Epithelial cell of proximal tubule (primary cell): ENCODE measurements at places on chromosomes 5 and 9.
A peak's percentile ranks its signal among the peaks of the same experiment; 100 is the strongest.

DNA sequence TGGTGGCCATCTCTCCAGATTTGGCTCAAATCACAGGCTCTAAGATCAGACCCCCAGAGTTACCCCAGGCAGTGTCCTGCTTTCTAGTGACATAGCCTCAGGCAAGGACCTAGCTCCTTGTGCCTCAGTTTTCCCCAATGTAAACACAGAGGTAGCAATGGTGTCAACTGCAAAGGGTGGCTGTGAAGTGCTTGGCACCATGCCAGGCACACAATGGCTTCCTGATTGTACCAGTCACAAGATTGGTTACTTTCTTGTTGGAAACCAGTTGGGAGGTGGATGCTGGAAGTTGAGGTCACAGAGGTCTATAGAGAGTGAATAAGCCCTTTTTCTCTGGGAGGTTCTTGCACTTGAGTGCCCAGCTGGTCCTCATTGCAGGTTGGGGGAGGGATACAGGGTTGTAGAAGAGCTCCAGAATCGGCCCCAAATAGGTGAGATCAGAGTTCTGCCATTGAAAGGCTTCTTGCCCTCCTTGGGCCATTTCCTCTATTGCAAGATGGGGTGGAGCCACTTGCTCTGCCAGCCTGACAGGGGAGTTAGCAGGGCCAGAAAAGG lies 2.3 kb downstream of the STKLD1 start:
- DNase-seq, result no peak

- DNase-seq, result no peak
Measured at GRCh38 chr9:3473405-3473804, 52.4 kb downstream of the RFX3 start.

DNA sequence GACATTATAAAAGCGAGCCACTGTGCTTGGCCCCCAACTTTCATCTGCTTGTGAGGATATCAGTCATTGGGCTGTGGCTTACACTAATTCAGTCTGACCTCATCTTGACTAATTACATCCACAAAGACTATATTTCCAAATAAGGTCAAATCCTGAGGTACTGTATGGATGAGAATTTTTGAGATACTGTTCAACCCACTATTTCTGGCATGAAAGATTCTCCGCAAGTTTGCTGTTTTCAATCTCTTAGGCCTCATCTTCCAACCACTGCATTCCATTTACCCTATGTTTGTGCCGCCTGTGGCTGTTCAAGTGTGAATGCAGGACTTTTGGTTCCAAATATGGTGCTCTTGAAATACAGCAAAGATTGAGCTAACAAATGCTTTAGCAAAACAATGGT lies 400.9 kb upstream of the SGCD start:
- DNase-seq, result no peak

DNA sequence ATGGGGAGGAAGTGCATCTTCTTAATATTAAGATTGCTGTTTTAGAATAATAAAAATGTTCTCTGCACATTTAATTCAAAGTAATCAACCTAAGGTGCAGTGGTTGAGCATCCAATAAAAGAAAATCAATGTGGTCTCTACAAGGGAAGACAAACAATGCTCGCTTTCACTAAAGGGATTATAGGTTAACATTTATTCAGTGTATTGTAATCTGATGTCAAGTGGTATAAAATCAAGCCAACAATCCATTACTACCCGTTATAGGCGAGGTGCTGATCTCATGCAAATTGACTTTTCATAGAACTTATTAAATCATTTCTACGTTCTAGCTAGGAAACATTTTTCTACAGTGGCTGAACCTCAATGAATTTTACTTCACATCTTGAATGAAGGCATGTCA lies 773.9 kb downstream of the NR2F1-AS1 start:
- no peak for DNase-seq

- DNase-seq, result peak; percentile 83
Measured at GRCh38 chr9:107367727-107368502, 84.8 kb downstream of the RAD23B start.

GRCh38 chr5:158436271-158437065 lies 577.5 kb upstream of the CLINT1 start:
- no peak for DNase-seq

GRCh38 chr9:127525401-127526188 lies 74.3 kb downstream of the LRSAM1 start:
- no peak for DNase-seq

DNA sequence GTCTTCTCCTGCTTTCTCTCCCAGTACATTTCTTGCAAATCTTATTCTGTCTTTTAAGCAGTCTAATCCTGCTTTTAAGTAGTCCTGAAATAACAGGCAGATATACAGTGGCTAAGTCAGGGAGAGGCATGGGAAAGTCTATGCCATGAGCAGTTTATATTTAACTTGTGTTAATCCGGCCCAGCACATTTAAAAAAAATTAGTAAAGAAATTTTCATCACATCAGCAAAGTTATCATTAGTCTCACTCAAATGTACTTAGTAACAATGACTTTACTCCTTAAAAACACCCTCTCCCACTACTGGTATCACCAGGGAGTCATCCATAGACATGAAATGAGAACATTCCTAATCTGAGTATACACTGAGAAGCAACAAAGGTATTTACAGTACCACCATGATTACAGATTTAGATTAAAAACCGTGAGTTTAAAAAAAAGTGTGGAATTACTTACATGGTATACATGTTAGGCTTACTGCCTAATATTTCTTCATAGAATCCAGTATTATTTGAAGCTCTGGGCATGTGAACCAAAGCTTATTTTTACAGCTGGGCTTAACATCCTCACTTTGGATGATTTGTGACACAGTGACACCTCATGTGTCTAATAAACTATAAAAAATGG lies 75.9 kb upstream of the DAB2 start:
- no peak for DNase-seq

DNA sequence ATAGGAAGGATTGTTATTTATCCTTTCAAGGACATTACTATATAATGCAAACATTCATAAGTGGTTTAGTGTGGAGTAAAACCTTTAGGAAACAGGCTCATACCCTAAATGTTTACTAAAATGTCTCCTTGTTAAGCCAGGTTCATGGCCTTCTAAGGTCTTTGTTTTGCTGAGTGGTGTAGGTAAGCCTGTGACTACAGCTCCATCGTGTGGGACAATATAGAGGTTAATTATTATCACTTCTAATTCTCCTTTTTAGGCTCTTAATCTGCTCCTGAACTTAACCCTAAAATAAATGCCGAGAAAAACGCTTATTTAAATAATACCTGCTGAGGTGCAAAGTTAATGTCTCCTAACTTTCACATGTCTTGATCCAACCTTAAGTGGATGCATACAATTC lies 43.8 kb downstream of the SPINK5 start:
- DNase-seq, result no peak

DNA sequence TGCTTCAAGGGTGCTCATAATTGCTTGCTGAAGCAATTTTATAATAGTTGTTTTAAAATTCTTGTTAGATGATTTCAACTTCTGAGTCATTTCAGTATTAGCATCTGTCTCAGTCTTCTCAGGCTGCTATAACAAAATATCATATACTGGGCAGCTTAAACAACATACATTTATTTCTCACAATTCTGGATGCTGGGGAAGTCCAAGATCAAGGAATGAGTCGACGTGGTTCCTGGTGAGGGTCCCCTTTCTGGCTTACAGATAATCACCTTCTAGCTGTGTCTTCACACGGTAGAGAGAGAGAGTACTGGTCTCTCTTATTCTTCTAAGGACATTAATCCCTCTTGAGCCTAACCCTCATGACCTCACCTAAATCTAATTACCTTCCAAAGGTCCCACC lies 160.4 kb downstream of the SIL1 start:
- DNase-seq, result no peak

GRCh38 chr9:125654121-125654520 lies 52.9 kb downstream of the MAPKAP1 start:
- no peak for DNase-seq

GRCh38 chr9:76733096-76733495 lies 31.1 kb upstream of the PCA3 start:
- no peak for DNase-seq

DNA sequence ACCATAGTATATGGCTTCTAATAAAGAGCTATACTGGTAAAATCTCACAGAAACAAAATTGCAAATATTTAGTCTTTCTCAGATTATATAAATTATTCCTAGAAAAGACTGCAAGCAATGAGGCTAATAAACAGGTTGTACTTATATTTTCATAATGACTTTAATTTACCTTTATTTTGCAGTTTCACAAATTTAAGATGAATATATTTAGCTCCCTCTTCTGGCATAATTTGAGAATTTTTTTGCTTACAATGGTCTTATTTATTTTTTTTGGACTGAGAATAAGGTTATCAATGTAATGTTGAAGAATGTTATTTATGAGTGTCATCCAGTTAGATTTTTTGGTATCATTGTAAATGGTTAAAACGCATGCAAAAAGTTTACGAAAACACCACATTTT lies 56.7 kb downstream of the PIK3R1 start:
- DNase-seq, result no peak

GRCh38 chr5:170217831-170218230 lies 15.0 kb upstream of the C5orf58 start:
- no peak for DNase-seq

GRCh38 chr5:133750856-133751255 lies 138.5 kb upstream of the FSTL4 start:
- DNase-seq, result no peak

GRCh38 chr5:158679221-158679641 lies 420.5 kb downstream of the EBF1 start:
- DNase-seq, result no peak

DNA sequence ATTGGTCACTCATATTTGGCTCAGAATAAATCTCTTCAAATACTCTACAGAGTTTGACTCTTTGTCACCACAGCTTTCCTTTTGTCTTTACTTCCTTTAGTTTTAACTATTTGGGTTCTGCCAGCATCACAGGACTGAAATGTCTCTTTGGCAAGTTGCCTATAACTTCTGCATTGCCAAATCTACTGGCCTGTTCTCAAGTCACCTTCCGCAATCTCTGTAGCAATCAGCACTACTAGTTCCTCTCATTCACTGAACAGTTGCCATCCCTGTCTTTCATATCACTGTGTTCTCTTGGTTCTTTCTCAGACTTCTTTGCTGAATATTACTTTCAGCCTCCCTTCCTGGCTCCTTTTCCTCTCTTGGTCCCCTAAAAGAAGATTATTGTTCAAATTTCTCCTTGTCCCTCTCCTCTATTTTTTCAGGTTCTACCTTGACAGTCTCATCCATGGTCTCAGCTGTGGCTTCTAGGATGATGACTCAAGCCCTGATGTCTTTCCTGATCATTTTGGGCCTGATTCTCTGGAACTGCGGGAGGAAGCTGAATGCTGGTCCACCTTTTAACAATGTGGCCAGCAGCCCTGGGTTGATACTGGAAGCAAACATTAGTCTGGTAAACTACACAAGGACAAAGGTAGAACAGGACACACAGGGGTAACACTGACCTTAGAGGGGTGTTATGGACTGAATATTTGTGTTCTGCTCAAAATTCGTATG lies 44.0 kb upstream of the LIFR start:
- DNase-seq, result no peak

- no peak for DNase-seq
Measured at GRCh38 chr5:153752890-153753289, 262.4 kb downstream of the GRIA1 start.

DNA sequence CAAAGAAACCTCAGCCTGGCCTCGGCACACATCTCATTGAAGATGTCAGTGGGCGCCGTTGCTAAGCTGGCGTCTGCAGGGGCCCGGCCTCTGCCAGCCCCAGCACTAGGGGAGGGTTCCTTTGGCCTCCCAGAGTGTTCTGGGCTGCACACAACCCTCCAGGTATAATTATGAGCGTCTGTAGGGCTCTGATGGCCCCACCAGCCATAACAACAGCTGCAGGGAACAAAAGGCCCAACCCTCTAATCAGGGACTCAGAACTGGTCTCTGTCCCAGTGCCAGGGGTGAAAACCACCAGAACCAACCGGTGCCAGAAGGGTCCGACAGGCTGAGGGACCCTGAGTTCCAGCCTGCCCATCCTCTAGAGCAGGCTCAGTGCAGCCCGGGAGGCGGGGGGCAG lies 39.5 kb upstream of the SLC12A7 start:
- no peak for DNase-seq

DNA sequence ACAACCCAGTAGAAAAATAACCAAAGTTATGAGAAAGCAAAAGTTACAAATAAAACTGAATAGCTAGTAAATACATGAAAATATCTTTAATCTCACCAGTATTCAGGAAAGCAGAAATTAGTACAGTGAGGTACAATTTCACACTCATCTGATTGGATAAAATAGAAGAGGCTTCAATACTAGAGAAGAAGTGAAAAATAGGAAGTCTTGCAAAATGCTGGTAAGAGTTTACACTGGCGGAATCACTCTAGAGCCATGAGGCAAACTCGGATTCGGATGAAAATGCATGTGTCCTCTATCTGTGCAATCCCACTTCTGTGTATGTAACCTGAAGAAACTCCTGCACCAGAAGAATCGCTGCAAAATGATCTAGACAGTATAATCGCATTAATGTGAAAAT lies 128.9 kb downstream of the CCDC192 start:
- DNase-seq, result no peak

- no peak for DNase-seq
Measured at GRCh38 chr5:109328626-109329025, 81.1 kb downstream of the PJA2 start.

DNA sequence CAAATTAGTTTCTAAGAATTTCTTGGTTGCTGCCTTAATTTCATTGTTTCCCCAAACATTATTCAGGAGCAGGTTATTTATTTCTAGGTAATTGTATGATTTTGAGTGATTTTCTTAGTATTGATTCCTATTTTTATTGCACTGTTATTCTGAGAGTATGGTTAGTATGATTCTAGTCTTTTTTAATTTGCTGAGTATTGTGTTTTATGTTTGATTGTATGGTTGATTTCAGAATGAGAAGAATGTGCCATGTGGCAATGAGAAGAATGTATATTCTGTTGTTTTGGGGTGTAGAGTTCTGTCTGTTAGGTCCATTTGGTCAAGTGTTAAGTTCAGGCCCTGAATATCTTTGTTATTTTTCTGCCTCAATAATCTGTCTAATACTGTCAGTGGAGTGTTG lies 27.1 kb downstream of the LOX start:
- DNase-seq, result no peak
